Dorsolateral prefrontal cortex (tissue), 122 donors: ENCODE measurements at places on chromosomes 6 and 20. TPM values are rescaled to one million over a fixed set of nuclear protein-coding genes. Genes with fewer than 3 reads are reported as not detected.

The LRP11 gene
- 53.0 TPM for total RNA-seq

DNA sequence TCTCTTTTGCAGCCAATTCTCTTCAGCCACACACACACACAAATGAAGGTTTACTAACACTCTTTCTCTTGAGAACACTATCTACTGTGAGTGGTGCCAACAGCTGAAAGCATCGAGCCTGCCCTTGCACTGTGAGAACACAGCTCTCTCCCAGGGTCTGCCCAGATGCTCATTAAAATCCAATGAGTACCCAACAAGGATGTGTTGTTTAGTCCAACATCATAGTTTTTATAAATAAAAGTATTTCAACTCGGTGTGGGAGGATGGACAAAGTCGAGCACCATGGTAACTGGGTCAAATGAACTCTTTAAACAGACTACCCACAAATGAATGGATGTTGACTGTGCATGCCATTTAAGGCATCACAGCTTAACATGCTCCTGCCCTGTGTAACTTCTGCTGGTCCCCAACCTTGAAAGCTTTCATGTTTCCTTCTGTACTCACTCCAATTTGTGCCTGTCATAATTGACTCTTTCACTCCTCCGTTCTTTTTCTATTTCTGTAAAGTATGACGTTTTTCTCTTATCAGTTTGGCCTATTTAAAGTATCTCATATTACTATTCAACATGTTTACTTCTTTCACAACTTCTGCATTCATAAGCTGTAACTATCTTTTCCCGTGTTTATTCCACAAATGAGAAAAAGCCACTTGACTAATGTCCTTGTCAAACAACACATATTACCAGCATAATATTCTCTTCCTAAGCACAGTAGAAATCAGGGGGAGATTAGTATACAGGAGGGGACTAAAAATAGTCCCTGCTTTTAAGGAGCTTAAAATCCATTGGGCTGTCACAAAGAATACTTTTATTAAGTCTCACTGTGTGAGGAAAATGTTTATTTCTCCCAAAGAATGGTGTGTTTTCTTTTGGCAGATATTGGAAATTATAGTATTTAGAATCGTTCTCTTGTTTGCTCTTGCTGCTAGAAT is 215.4 kb downstream of the RFPL4B start:
- DNase-seq: no peak

DNA sequence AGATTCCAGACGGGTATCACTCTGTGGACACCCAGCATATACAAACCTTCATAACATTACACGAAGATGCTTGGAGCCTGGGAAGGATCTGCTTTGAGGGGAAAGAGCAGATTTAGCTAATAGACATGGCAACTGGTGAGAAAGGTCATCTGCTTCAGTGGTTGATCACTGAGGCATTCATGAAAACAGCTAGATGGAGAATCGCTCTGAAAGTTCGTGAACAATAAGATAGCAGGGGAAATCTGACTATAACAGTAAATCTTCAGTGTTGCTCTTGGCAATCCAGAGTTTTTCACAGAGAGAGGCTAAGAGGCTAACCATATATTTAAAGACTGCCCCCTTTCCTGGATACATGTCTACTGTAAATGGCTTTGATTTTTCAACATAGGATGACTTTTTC is 245.3 kb downstream of the FARS2 start:
- no peak for DNase-seq

- DNase-seq: no peak
Measured at GRCh38 chr6:12543953-12544352, 172.6 kb upstream of the PHACTR1 start.
